ENCODE measurements at places on chromosomes 3 and 15.

GRCh38 chr3:123620343-123620742 is 35.5 kb upstream of the HACD2 start:
- no peak for DNase-seq

- DNase-seq: no peak
Measured at GRCh38 chr3:52298149-52299098, 10.8 kb downstream of the GLYCTK start.

GRCh38 chr3:47601281-47601680 is 22.6 kb upstream of the CSPG5 start:
- DNase-seq: no peak

- no peak for DNase-seq
Measured at GRCh38 chr15:79942741-79943481, 28.1 kb downstream of the BCL2A1 start.

DNA sequence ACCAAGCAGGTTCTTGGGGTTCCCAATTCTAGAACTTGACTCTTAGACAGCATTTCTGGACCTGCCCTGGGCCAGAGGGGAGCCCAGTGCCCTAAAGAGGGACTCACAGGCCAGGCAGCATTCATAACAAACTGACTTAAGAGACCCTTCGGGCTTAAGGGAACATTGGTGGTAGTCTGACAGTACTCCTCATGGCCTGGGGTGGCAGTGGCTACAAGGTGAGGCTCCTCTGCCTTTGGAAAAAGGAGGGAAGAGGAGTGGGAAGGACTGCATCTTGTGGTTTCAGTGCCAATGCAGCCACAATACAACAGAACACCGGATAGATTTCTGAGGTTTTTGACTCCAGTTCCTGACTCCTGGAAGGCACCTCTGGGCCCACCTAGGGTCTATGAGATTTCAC is 172.2 kb upstream of the STRIT1 start:
- DNase-seq: no peak

GRCh38 chr3:1591327-1592028 is 498.7 kb downstream of the CNTN6 start:
- DNase-seq: no peak

- DNase-seq: no peak
Measured at GRCh38 chr3:180306691-180307090, 270.0 kb upstream of the PEX5L start.

DNA sequence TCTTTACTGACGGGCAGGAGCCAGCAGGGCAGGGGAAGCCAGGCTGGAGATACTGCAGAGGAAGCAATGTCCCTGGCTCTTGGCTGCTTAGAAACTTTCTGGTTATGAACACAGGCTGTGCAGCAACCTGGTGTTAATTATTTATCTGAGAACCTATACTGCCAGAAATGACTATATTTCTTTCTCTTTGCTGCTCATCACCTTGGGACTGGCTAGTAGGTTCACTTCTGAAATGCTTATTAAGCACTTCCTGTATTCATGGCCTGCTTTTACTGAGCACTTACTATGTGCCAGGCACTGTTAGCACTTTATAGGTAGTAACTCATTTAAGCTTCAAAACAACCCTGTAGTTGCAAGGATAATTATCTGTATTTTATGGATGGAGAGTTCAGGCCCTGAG is 57.6 kb downstream of the RAB11A start:
- DNase-seq: no peak

- no peak for DNase-seq
Measured at GRCh38 chr15:101651554-101652097, 555 bp downstream of the TM2D3 start.

DNA sequence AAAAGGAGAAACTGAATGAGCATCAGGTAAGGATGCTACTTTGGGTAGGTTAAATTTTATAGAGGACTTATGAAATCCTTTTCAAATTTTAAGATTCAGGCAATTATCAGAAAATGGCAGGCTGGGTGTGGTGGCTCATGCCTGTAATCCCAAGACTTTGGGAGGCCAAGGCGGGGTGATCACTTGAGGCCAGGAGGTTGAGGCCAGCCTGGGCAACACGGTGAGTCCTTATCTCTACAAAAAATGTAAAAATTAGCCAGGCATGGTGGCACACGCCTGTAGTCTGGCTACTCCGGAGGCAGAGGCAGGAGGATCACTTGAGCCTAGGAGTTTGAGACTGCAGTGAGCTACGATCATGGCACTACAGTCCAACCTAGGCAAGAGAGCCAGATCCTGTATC is 23.1 kb downstream of the DCUN1D1 start:
- no peak for DNase-seq

- peak; percentile 66 for DNase-seq
Measured at GRCh38 chr3:53709860-53710674, 136.2 kb downstream of the CHDH start.

DNA sequence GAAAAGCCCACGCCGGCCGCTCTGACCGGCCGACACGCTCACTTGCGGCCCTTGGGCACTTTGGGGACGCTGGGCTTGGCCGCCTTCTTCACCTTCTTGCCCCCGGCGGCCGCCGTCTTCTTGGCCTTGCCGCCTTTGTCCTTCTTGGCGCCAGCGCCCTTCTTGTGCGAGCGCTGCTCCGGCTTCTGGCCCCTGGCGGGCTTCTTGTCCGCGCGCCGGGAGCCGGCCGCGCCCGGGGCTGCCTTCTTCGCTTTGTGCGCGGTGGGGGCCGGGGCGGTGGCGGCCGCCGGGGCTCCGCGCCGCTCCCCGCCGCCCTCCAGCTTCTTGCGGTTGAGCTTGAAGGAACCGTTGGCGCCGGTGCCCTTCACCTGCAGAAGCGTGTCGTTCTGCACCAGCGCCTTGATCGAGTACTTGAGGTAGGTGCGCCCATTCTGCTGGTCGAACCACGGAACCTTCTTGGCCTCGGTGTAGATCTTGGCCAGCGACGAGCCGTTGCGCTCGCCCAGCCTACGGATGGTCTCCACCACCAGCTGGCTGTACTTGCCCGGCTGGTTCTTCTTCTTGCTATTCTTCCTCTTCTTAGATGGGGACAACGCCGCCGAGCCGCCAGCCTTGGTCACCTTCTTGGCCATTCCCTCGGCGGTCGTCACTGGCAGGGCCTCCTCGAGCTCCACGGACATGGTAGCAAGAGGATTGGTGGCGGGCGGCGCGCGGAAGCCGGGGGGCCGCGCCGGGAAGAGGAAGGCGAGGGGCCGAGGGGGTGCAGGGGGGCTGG is 36.7 kb downstream of the HMCES start:
- DNase-seq: no peak

DNA sequence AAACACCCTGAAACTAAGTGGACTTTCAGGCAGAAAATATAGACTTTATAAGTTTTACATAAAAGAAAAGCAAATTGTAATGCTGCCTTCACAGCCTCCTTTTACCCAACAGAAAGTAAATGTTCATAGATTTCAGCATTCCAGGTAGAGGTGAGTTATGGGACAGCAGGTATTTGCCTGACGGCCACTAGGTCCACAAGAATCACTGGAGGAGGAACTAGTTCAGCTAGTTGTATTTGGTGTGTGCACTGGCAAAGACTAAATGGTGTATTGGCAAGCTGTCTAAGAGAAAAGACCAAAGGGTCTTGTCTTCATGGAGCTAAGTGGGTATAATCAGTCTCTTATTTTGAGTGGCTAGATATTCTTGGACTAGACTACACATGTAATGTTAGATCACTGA is 34.2 kb downstream of the ZNF654 start:
- no peak for DNase-seq

- no peak for DNase-seq
Measured at GRCh38 chr3:187941135-187941847, 196.0 kb upstream of the BCL6 start.

DNA sequence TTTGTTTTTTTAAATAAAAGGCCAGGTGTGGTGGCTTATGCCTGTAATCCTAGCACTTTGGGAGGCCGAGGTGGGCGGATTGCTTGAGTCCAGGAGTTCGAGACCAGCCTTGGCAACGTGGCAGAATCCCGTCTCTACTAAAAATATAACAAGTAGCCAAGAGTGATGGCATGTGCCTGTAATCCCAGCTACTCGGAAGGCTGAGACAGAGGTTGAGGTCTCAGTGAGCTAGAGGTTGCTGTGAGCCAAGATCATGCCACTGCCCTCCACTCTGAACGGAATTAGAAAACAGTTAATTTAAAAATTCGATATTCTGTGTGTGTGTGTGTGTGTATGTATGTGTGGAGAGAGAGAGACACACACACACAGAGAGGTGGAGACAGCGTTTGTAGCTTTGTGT is 58.8 kb downstream of the TCF12 start:
- no peak for DNase-seq

GRCh38 chr3:149468504-149469212 is 5.8 kb upstream of the TM4SF4 start:
- DNase-seq: no peak

DNA sequence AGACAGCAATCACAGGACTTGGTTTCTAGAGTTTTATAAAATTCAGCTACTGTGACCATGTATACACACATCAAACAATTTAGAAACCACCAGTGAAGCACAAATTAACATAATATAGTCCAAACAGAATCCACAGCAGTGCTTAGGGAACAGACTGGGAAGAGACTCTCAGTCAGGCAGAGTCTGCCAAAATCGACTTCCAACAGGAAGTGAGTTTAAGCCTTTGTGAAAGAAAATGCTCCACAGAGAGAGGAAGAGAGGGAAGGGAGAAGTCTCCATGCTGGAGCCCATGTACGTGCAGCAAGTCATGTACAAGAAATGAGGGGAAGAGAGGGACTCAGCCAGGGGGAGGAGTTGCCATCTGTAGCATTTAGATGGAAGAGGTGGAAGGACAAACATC is 172.6 kb downstream of the IL5RA start:
- DNase-seq: no peak

DNA sequence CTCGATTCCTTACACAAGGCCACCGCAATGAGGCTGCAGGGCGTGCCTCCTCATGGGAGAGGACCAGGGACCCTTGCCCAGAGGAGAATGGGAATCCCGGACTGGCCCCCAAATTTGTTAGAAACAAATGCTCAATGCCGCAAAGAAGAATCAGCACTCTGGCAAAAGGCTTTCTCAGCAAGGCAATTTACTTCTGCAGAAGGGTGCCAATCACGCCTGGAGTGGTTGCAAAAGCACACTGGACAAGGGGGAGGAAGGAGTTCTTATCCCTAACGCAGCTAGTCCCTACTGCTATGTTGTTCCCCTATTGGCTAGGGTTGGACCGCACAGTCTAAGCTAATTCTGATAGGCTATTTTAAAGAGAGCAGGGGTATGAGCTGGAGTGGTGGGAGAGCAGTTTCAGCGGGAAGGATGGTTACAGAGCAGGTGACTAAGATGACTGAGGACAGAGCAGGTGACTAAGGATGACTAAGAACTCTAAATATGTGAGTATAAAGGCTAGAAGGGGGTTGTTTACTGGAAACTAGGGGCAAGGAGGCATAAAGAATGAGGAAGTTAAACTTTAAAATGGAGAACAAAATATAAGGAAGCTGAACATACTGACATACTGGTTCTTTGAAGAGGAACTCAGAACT is 48.5 kb downstream of the KATNBL1 start:
- no peak for DNase-seq

DNA sequence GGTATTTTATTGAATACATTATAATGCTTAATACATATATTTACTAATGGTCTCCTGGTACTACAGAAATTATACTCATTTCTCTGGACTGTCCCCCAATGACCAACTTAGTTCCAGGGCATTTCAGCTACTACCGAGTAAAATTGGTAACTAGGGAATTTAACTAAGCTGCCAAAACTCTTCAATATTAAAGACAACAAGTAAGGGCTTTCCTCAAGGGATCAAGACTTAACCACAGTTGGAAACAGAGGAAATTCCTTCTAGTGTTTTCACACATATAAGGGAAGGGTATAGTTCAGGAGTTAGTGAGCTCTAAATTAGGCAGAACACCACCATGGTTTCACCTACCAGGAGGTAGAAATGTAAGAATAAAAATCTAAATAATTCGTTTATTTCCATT is 357.4 kb downstream of the TBL1XR1 start:
- no peak for DNase-seq

DNA sequence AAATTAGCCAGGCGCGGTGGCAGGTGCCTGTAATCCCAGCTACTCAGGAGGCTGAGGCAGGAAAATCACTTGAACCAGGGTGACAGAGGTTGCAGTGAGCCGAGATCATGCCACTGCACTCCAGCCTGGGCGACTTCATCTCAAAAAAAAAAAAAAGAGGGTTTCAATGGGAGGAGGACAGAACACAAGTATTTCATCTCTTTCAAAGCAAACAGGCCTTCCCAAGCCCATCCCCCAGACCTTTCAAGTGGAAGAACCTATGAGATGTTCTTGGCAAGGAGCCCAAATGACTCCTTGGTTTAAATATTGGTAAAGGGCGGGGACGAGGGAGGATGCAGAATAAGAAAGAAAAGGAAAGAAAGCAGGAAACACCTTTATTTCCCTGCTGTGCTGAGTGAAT is 62.2 kb upstream of the MCF2L2 start:
- no peak for DNase-seq

GRCh38 chr3:118942671-118943070 is 92.0 kb downstream of the IGSF11 start:
- DNase-seq: no peak

- no peak for DNase-seq
Measured at GRCh38 chr3:135272026-135272669, 477.1 kb downstream of the EPHB1 start.

DNA sequence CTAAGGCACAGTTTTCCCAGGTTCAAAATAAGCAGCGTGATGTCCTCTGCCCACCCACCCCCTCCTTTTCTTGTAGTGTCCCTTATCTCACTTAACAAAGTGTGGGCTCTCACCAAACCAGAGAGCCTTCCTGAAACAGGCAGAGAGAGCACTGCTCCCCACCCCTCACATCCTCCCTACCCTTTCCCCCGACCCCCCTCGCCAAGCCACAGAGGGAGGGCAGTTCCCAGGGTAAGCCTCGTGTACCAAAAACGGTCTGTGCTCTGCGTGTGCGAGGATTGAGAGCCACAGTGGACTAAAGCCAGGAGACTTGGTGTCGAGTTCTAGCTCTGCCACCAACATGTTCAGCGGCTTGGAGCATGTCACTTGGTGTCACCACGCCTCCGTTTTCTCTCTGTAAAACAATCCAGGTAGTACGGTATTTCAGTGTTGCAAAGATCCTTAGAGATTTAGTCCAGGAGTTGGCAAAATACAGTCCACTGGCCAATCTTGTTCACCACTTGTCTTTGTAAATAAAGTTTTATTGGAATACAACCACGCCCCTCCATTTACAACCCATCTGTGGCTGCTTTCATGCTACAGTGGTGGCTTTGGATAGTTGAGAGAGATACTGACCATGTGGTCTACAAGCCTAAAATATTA is 249.9 kb downstream of the OPA1 start:
- DNase-seq: no peak
